ENCODE measurements at places on chromosomes 1 and 21.

- DNase-seq = no peak
Observed at GRCh38 chr1:112356765-112357164, 39.2 kb upstream of the CTTNBP2NL start.

DNA sequence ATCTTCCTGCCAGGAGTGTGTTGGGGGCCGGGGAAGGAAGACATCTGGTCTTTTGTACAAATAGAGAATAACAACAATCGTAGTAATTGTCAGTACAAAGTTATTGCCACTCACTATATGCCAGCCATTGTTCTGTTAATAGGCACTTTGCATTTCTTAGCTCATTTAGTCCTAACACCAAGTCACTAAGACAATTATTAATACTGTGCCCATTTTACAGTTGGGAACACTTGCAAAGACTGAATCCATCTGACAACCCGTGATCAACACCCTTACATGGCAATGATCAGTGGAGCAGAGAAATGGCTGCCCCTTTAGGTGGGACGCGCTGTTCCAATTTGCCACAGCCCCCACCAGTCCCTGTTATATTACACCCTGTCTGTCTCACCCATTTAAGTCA is 33.3 kb downstream of the FBXO2 start:
- DNase-seq = no peak

DNA sequence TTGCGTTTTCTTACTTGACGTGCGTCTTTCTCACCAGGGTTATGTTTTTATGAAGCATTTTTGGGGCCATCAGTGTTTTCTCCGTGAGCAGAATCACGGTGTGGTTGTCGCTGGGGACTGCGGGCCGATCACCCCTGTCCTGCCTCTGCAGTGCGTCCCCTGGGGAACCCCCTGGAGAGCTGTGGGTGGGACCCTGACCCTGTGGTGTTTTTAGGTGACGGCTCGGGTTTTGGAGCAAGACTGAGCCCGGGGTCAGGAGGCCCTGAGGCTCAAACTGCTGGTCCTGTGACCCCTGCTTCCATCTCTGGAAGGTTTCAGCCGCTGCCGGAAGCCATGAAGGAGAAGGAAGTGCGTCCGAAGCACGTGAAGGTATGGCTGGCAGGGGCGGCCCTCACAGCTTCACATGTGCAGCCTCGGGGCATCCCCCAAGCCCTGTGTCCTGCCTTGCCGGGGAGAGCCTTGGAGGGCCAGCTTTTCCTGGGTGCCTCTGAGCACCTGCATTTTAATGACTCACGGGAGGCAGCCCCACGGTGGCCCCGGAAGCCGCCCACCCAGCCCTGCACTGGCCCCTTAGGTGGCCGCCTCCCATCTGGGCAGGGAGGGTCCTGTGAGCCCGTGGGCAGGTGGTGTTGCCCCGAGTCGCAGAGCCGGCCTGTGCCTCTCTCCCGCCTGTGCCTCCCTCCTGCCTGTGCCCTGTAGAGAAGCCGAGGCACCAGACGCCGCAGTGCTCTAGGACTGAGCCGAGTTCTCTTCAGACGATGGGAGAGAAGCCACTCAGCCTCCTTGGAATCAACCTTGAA is 36.7 kb upstream of the DIP2A start:
- no peak for DNase-seq

DNA sequence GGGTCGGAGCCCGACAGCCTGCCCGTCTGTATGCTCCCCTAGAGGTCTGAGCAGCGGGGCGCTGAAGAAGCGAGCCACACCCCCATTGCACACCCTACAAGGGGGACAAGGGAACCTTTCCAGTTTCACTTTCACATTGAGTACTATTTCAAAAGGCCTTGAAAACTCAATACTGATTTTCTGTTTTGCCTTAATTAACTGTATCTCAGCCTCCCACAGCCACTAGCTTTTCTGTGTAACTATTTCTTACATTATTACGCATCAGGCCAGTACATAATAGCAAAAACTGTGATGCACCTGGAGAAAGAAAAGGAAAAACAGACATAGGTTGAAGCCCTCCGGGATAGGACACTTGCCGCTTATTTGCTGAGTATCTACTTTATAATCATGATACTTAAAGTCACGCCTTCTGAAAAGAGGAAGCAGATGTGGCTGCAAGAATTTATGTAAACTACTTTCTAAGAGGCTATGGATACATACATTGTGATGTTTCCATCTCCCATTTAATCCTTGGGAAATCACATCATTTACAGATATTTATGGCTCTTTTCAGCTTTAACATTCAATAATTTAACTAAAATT is 1719.5 kb downstream of the MRPL39 start:
- DNase-seq = peak; percentile 2

GRCh38 chr1:41812051-41812450 is 106.7 kb downstream of the HIVEP3 start:
- no peak for DNase-seq

- DNase-seq = no peak
Observed at GRCh38 chr21:16587681-16588375, 858.0 kb downstream of the USP25 start.
